ENCODE measurements at places on chromosomes 2 and 18.

GRCh38 chr2:30865892-30866681 lies 58.8 kb upstream of the CAPN13 start:
- no peak for DNase-seq

- no peak for DNase-seq
These were observed 96.8 kb upstream of the RPRM start for GRCh38 chr2:153575171-153575853.

DNA sequence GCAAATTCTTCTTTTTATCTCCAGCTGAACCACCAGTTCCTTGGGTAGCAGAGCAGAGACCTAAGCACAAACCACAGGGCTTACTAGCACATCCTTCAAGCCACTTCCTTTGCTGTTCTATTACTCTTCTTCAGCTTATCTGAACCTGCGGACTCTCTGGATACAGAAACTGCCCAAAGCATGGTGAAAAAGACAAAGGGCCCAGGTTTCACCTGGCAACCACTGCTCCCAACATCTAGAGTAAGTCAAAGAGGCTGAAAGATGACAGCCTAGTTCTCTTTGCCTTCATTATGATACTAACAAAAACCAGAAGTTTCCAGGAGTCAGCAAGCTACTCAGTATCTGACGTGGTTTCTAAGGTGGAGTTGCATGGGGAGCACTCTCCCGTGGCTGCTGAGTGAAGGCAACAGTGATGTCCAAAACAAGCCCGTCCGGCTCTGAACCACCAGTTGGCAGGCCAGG lies 43.4 kb downstream of the KANSL3 start:
- no peak for DNase-seq

DNA sequence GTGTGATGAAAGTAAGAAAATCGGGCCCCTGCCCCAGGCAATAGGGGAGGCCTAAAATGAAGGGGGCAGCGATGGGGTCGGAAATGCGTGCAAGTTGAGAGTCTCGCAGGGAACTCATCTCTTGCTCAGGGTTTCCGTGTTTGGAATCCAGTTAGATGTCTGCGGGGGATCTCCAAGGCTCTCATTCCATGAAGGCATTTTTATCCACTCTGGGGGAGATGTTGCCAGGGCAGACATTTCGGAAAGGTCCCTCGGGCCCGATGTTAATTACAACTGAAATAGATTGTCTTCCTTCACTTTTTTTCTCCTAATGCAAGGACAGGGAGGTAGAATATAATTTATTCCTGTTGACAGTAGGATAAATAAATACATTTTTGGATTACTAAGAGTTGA lies 12.8 kb upstream of the SKOR2 start:
- no peak for DNase-seq

GRCh38 chr18:58545338-58546296 lies 83.3 kb downstream of the ALPK2 start:
- DNase-seq: no peak

- DNase-seq: no peak
These were observed 446.1 kb downstream of the EIPR1 start for GRCh38 chr2:2931318-2932075.

DNA sequence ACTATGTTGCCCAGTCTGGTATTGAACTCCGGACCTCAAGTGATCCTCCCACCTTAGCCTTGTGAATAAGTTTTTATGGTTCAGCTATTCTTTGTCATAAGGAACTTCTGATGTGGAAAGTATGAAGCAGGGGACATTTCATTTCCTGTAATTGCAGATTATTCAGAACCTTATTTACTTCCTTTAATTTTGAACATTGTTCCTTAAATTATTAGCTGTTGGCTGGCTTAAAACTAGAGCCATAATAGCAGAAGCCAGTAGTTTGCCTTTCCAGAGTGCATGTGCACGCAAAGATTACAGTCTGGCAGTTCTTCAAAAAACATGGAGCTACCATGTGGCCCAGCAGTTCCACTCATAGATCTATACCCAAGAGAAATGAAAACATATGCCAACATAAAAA lies 53.1 kb downstream of the PMS1 start:
- DNase-seq: no peak

DNA sequence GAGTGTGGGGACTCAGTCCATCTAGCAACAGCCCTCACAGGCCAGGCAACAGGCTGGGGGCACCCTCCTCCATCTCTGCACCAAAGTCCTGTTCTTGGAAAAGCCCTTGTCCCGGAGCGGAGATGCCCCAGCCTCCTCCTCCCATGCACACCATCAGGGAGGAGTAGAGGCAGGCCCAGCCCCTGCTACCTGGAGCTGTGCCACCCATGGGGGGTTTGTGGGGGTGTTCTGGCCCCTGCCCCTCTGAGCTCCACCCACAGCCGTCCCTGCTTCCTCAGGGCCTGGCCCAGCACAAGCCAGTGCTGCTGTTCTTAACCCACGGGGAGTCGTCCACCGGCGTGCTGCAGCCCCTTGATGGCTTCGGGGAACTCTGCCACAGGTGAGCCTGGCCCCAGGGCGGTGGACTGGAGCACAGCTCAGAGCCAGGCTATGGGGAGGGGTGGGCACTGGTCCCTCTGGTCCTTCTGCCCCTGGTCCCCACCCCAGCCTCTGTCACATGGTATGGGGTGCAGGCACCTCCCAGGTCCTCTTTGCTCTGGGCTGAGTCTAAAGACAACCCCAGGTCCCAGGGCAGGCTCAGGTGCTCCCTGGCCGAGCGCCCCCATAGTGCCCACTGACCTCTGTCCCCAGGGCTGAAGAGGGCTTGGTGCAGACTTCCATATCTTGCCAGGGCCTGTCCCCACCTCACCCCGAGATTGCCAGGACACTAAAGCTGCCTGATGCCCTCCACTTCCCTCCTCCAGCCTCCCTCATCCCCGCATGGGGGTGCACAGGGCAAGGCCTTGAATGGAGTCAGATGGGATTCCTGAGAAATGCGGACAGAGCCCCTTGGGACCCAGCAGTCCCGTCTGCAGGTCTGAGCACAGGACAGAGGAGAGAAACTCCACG lies 2.7 kb downstream of the AGXT start:
- DNase-seq: no peak

GRCh38 chr2:190378880-190379237 lies 29.3 kb upstream of the MFSD6 start:
- DNase-seq: no peak
